Frontal cortex (tissue), 4 donors: ENCODE measurements at places on chromosomes 3 and 15. TPM values are rescaled to one million over a fixed set of nuclear protein-coding genes. Genes with fewer than 3 reads are reported as not detected.

The ANKUB1 gene
- total RNA-seq: 0.41 TPM

The RBPMS2 gene
- under 0.01 TPM for total RNA-seq

The FGD5 gene
- total RNA-seq: 2.9 TPM

The SAXO2 gene
- total RNA-seq: 4.1 TPM

The DLL4 gene
- total RNA-seq: 4.1 TPM

The EFCAB12 gene
- 0.41 TPM for total RNA-seq

The EXD1 gene
- 1.2 TPM for total RNA-seq

The GRM7 gene
- total RNA-seq: 101 TPM

The ZNF660 gene
- total RNA-seq: 11.8 TPM

The CNBP gene
- total RNA-seq: 169 TPM

The NR2E3 gene
- not detected for total RNA-seq

The PRSS50 gene
- not detected for total RNA-seq
